ENCODE measurements at places on chromosomes 4 and X.

DNA sequence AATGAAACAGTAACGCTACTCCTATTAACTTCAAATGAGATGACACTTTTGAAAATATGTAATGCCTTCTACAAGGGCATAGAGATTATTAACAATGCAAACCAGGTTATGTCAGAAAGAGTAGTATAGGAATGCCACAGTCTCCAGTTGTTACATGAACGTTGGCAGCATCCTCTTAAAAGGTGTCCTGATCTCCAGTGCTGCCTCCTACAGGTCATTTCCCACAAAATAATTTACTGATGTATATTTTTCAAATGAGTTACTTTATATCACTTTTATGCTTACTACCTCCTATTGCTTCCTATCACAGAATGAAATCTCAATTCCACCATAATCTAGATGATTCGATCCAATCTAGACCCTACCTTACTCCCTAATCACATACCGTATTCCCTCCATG is 195.2 kb upstream of the EPHA5 start:
- peak; percentile 1 for DNase-seq

DNA sequence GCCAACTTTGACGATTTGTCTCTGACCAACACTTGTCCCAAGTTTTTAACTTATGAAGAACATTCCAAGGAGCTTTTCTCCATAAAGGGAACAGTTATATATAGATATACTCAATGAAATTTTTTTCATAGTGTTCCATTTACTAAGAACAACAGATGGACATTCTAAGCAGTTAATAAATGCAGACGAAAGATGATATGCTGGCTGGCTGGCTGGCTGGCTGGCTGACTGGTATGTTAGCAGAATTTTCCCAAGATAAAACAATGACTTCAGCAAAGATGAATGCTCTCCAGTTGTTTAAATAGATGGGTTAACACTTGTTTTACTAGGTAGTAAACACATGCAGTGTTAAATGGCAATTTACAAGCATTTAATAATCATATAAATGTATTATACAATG is 62.2 kb downstream of the SPANXN3 start:
- DNase-seq: peak; percentile 9

- no peak for DNase-seq
Observed at GRCh38 chr4:187042251-187042650, 318.6 kb upstream of the FAT1 start.

DNA sequence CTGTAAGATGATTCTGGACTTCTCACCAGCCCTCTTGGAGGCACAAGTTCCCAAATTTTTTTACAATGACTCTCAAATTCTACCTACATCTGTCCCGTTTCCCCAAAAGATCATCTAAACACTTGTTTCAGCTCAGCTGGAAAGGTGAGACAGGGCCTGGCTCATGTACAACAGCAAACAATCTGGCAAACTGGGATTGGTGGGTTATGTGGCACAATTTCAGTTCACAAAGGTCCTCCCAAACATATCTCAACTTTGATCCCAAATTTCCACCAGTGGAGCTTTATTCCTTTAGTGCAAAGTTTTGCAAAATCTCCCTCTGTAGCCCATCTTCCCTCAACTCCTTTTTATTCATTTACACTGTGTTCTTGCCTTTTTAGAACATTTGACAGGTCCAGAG is 207.1 kb downstream of the ENOX2 start:
- no peak for DNase-seq

DNA sequence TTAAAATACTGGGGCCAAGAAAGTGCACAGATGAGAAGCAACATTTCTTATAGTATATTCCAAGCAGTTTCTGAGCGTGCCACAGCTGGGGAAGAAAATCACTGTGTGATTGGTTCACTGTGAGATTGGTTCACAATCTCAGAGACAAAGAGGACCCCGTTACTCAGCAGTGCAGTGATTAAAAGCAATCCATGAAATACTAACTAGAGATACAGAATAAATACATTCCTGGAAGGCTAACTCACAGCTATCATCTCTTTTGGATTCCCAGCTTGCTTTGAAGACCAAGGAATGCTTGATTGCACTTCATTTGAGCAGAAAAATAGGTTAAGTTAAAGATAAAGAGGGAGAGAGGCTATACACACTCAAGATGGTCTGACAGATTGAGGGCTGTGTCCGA is 132.1 kb upstream of the RAPGEF2 start:
- DNase-seq: no peak

- no peak for DNase-seq
Observed at GRCh38 chr4:25861280-25861950, 1.4 kb downstream of the SEL1L3 start.

DNA sequence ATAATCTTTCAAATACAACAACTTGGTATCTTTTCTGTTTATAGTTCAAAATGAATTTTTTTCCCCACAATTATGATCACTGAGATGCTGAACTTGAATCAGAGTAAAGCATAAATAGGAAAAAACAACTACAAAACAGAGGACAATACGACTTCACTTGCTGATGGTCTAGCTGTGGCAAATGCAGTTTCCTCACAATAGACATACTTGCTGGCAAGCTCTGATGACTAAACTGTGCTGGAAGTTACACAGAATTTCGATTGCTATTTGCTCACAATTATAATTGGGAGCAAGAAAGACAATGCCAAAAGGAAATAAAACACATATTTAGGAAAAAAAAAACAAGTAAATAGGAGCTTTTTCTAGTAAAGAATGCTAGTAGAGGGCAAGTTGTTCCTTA is 14.7 kb downstream of the VEGFC start:
- peak; percentile 69 for DNase-seq

GRCh38 chr4:1556541-1557220 is 127.4 kb downstream of the FAM53A start:
- no peak for DNase-seq

DNA sequence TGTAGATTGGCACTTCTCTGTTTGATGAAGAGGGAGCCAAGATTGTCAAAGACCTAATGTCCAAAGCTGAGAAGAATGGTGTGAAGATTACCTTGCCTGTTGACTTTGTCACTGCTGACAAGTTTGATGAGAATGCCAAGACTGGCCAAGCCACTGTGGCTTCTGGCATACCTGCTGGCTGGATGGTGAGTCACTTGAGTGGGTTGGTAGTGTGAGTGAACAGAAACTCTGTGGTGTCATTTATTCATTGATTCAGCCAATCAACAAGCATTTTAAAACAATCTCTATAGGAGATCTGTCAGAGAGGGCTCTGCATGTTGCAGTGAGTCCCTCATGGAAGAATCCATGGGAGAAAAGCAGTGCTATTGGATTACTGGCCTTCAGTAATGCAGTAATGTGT is 16.3 kb downstream of the TAF9B start:
- no peak for DNase-seq

- DNase-seq: peak; percentile 28
Observed at GRCh38 chr4:165079476-165079875, 25.8 kb downstream of the TRIM75 start.

DNA sequence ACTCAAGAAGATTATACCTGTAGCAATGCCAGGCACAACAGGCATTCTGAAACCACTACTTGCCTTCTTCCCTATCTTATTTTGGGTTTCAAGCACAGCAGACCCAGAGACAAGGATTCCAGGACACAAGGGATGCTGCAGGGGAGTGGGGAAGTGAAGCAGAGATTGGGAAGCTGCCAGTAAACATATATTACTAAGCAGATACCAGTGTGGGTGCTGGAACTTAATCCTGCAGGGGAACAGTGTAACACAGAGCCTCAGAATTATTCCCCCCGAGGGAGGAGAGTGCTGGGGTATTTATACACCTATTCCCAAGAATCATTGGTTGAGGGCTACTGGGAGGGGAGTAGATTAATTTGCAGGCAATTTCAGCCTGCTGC is 33.3 kb upstream of the MAML3 start:
- no peak for DNase-seq

DNA sequence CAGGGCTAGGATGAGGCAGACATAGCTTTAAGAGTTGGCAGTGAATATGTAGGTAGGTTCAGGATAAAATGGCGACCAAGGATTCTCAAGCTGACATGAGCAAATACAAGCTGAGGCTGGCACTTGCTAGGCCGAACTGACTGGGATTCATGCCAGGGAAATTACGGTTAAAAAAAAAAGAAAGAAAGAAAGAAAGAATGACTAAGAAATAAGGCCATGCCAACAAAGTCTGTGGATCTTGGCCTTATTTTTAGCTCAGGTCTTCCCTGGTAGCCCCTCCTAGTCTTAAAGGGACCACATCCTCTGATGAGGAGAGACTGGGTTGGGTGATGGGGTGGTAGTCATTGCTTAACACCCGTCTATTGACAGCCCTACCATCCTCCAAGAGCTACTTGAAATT is 64.4 kb upstream of the KLHL13 start:
- DNase-seq: no peak

- no peak for DNase-seq
Observed at GRCh38 chr4:2141762-2142451, 82.8 kb downstream of the NAT8L start.
